AML-193 (cell line): ENCODE measurements at places on chromosomes 16 and 17.
A peak's percentile ranks its signal among the peaks of the same experiment; 100 is the strongest.

DNA sequence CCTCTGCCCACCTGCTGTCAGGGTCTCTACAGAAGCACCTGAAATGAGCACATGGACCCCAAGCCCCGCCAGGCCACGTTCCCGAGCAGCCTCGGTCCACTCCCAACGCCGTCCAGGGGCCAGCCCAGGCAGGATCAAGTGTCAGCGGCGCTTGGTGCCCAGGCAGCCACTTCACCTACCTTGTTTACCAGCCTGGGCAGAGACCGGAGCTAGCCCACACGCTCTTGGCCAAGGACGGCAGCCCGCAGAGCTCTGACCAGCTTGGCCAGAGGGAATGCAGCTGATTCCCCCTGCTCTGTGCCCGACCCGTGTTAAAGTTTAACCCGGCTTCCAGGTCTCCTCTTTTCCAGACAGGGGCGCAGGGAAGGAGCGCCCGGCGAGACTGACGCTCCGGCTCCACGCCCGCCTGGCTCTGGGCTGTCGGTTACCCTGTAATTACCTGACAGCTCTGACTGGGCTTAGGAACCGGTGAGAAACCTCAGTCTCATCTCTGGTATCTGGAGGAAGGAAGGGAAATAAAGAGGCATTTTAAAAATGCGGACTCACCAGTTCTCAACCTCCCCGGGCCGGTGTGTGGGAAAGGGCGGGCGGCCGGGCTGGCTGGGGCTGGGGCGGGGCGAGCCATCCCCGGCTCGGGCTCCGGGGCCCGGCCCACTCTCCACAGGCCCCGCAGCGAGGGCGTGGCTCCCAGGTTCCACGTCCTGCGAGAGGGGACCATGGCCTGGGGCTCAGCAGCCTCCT lies 4.6 kb downstream of the KIFC3 start:
- no peak for DNase-seq

DNA sequence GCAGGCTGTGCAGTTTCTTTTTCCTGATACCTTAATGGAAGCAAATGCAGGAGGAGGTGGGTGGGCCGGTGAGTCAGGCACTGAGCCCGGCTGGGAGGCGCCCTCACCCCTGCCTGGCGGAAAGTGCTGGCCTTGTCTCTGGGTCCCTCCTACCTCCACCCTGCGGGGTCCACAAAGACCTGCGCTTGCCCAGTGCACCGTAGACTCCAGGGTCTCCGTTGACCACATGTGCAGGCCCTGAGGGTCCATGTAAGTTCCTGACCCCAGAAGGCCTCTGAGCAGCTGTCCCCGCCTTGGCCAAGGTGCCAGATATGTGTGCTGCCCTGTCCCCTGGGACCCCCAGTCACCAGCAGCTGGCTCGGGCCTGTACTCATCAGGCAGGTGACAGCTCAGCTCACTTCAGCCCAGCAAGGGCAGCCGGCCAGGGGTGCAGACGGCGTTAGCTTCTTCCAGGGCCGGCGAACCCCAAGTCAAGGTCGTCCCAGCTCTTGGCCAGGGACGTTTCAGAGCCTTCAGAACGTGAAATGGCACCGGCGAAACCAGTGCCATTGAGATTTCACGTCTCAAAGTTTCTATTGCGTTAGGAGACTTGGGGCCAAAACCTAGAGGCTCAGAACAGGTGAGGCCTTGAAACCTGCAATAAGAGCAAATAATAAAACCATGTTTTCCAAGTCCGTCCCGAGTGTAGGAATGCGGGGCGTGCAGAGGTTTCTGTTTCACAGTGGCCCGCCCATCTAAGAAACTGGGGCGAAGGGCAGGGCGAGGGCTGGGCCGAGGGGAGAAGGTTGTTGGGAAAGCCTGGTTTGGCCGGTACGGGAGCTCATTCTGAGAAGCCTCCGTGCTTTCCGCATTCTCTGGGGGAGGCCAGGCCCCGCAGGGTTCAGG lies 12.1 kb downstream of the METRNL start:
- DNase-seq: no peak

GRCh38 chr17:78103311-78103710 lies 25.2 kb downstream of the TMC6 start:
- no peak for DNase-seq

- DNase-seq: no peak
Observed at GRCh38 chr16:74439685-74440084, 18.4 kb upstream of the CLEC18B start.

DNA sequence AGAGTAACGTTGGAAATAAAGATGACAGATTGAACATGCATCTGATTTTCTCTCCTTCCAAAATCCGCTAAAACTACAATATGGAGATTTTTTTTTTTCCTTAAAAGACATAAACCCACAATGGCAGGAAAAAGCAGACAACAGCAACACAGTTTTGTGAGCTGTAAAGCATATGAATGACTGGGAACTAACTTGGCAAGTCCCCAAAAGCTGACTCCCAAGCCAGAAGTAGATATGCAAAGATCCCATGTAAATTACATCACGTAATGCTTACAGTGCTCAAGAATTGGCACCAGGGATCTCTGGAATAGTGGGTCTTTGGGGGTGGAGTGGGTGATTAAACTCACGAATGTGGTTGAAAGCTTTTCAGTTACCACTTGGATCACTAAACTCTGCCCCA lies 106.6 kb downstream of the ELAC2 start:
- no peak for DNase-seq

DNA sequence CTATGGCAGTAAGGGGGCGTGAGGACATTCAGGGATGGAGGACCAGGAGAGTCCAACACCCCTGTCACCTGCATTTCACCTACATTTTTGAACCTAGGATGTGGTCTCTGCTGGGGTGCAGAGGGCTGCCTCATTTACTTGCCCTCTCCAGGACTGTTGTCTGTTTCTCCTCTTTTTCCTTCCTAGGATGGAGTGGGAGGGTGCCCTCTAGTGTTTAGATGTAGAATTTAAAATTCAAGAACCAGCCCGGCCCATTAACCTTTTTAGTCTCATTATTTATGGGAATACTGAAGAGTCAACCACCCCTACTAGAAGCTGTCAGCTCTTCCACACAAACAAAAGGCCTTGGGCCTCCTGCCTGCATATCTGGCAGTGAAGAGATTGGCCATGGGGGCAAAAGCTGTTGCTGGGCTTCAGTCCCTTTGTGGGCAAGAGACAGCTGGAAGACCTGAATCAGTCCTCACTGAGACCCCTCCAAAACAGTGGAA lies 2.5 kb upstream of the STARD3 start:
- DNase-seq: peak; percentile 78

DNA sequence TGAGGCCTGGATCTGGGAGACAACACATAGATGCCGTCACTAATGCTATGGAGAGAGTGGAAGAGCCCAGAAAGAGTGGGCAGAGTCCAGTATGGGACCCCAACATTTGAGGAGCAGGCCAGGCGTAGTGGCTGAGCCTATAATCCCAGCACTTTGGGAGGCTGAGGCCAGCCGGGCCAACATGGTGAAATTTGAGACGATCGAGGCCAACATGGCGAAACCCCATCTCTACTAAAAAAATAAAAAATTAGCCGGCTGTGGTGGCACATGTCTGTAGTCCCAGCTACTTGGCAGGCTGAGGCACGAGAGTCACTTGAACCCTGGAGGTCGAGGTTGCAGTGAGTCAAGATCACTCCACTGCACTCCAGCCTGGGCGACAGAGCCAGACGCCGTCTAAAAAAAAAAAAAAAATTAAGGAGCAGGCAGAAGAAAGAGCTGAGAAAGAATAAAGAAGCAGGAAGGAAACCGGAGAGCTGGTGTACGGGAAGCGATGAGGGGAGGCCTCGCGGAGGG lies 6.0 kb upstream of the DNAI2 start:
- no peak for DNase-seq

GRCh38 chr16:48597563-48598387 lies 12.2 kb downstream of the N4BP1 start:
- peak; percentile 32 for DNase-seq

DNA sequence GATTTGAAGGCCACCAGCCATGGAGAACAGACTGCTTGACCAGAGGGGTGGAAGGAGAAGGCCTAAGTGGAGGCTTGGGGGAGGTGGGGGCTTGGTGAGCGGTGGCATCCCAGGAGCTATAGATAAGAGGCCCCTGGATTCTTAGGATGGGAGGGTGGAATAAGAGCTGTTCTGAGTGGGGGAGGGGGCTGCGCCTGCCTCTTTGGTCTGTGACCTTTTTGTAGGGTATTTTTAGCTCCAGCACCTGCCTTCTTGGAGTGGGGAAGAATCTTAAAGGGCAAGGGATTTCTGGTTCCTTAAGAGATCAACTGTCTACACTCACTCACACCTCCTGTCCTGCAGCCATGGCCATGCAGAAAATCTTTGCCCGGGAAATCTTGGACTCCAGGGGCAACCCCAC lies 567 bp downstream of the ENO3 start:
- DNase-seq: no peak

GRCh38 chr16:66603537-66604375 lies 748 bp upstream of the CMTM3 start:
- peak; percentile 52 for DNase-seq

DNA sequence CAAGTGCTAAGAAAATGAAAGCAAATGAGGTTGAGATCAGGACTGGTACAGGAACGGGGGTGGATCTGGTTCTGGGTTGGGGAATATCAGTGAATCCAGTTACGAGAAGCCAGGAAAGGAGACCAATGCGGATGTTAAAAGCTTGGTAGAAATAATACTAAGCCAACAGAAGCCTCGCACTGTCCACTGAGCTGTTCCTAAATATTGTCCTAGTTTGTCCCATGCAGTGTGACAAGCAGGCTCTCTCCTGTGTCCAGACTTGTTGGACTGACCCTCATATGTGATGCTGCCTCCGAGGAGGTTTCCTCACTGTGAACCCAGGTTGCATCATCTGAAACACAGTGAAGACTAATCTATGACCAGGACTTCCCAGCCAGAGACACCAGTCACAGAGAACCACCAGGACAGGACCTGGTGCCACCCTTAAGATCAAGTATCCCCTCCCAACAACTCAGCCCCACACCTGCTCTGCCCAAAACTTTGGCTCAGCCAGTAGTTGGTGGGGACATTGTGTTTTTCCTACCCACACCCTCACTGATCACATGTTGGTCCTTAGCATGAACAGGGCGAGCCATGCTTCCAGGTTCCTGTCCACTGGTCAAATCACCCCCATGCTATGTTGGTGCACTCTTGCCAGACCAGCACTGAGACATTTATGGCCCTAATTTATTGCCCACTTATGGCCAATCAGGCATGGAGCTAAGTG lies 32.7 kb upstream of the SCNN1B start:
- DNase-seq: no peak

DNA sequence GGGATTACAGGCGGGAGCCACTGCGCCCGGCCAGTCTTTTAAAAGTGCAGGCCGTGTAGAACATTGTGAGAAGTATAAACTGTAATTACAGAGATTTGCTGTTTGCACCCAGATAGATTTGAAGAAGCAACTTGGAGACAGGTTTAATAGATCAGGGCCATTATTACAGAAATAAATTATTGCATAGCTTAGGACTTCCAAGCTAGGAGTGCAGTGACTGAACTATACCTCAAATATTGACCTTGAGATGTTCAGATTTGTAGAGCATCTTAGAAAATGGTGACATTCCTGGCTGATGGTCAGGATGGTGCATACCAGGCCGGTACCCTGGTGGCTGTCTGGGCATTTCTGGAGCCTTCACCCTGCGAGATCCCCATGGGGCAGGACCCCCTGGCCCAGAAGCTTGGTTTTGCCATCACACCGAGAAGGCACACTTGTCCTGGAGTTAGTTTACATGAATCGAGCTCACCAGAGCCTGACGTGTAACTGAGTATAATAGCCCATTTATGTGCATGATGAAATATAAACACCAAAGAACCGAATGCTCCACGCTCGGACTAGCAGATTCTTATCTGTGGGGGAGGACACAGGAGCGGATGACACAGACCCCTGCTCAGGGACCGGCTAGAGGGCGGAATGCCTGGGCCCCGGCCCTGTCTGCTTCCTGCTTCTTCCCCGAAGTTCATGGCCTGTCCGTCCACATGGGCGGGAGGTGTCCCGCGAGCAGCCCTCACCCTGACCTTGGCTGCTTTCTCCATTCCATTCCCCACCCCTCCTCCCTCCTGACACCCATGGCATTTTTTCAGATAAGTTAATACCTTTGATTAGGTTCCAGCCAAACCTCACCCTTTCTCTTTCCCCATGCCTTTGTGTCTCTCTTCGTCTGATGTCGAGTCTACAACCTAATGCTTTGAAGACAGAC lies 32.1 kb downstream of the CCDC40 start:
- no peak for DNase-seq

GRCh38 chr17:42361781-42362186 lies 26.5 kb downstream of the STAT3 start:
- no peak for DNase-seq

GRCh38 chr16:56370875-56371659 lies 54.3 kb downstream of the AMFR start:
- DNase-seq: no peak

DNA sequence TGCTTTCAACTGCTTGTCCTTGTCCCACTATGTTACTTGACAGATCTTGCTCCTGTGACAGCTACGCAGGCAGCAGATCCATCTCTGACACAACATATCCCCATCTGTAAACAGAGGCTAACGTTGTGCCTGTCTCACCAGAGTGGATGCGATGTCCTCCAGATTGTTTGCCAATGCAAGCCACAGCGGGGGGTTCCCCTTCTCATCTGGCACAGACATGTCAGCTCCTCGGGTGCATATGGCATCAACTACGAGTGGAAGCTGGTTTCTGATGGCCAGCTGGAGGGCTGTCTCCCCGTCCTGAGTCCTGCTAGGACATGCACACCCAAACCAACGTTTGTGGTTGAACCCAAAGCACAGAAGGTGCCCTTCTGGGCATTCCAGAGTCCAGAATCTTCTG lies 39.0 kb downstream of the CYB5D2 start:
- DNase-seq: no peak

GRCh38 chr17:63931981-63932561 lies at the start of gene CD79B:
TSS of gene CD79B (minus strand) at chr17:63932331. CDS start at chr17:63932261, 70 bp downstream.
- DNase-seq: no peak

DNA sequence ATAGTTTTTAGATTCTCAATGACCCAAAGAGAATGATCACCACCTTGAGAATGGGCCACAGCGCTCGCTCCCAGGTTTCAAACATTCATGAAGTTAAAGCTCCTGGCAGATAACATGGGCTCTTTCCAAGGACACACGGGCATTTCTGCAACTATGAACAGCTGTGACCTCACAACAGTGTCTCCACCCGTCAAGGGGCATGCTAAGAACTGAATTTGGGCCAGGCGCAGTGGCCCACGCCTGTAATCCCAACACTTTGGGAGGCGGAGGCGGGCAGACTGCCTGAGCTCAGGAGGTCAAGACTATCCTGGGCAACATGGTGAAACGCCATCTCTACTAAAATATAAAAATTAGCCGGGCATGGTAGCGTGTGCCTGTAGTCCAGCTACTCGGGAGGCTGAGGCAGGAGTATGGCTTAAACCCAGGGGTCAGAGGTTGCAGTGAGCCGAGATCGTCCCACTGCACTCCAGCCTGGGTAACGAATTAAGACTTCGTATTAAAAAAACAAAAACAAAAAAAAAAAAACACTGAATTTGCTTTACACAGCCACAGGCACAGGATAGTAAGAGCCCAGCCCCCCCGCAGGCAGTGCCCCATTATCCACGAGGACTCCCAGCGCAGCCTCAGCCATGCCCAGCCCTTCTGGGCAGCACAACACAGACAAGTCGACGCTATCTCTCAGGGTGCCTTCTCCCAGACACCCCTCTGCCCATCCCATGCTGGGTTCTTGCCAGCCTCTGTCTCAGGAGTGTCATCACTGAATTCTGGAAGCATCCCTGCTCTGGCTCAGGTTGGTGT lies 7.2 kb downstream of the USP7 start:
- no peak for DNase-seq
